ENCODE measurements at places on chromosomes 12 and 14.

GRCh38 chr12:125149160-125150108, 84.2 kb downstream of the AACS start:
- no peak overlapping the region for H3K4me3 ChIP-seq
- H3K36me3 ChIP-seq = no peaks in the 10 kb centered on the region
- H3K27ac ChIP-seq = no peak overlapping the region
- H3K4me1 ChIP-seq = no peaks in the 10 kb centered on the region
- DNase-seq = no peak

GRCh38 chr12:26298785-26299621, 103.6 kb downstream of the SSPN start:
- H3K27ac ChIP-seq = peak overlapping the region; percentile 76
- peaks cover 5% of the 10 kb centered on the region for H3K36me3 ChIP-seq
- peaks cover 8% of the 10 kb centered on the region for H3K4me1 ChIP-seq
- DNase-seq = peak; percentile 82

DNA sequence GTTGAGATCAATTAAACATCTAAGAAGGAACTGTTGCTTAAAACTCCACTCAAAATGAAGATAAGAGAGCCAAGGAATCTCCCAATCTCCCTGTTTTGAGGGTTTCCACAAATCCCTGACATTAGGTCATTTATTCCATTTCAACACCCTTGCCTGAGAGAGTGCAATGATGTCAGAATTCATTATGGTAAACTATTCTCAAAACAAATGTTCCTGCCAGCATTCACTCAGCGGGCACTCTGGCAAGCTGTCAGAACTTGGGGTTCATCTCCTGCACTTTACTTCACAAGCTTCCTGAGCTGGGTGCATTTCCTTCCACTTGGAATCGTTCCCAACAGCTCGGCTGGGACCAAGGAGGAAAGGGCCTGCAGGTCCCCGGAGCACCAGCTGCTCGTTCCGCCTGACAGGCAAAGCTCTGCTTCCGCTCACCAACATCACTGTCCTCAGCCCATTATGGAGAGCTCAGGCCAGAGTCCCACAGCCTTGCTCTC, 117.8 kb downstream of the TTC7B start:
- no peaks in the 10 kb centered on the region for H3K36me3 ChIP-seq
- peak overlapping the region; percentile 55 for H3K27ac ChIP-seq
- no peaks in the 10 kb centered on the region for H3K27me3 ChIP-seq
- no peak overlapping the region for H3K4me3 ChIP-seq

- H3K27ac ChIP-seq = peak overlapping the region; percentile 98
- peaks cover 53% of the 10 kb centered on the region for H3K4me1 ChIP-seq
- H3K4me3 ChIP-seq = peak overlapping the region; percentile 12
- no peaks in the 10 kb centered on the region for H3K27me3 ChIP-seq
Measured at GRCh38 chr12:6228535-6229223, 28.5 kb downstream of the CD9 start.

- no peak overlapping the region for H3K4me3 ChIP-seq
- no peak overlapping the region for H3K27ac ChIP-seq
- peaks cover 15% of the 10 kb centered on the region for H3K4me1 ChIP-seq
Measured at GRCh38 chr14:52599974-52600373, 47.3 kb downstream of the GPR137C start.

- DNase-seq = peak; percentile 75
- H3K27me3 ChIP-seq = peaks cover 55% of the 10 kb centered on the region
- no peak overlapping the region for H3K27ac ChIP-seq
Measured at GRCh38 chr14:28754209-28754985, 12.2 kb upstream of the FOXG1 start.

DNA sequence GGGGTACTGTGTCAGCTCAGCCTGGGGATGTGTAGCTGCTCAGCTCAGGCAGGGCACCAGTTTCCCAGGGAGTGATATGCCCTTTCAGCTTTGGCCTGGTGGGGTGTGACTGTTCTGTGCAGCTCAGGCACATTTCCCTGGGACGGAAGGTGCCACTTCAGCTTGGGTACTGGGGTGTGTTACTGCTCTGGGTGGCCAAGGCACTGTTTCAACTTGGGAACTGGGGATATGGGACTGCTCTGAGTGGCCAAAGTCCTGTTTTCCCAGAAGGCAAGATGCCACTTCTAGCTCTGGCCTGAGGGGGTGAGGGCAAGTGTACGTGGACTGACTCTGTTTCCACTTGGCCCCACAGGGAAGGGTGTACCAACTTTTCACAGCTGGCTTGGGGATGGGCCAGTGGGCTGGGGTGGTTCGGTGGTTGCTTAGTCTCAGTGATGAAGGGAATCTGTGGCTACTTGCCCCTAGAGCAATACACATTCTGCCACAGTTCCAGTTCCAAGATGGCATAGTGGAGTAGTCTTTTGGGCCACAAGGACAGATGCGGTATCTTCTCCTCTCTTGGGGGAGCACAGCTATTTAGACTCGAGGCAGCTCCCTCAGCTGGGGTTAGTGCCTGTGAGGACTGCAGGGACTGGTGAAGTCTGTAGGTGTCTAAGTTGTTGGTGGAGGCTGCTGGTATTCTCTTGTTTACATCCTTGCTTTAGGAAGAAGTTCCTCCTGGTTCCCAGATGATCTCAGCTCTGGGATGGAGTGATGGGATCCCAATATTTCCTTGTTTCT, 26.4 kb downstream of the TBC1D15 start:
- peak overlapping the region; percentile 16 for H3K27ac ChIP-seq
- no peak for DNase-seq
- peaks cover 23% of the 10 kb centered on the region for H3K4me1 ChIP-seq
- H3K36me3 ChIP-seq = no peaks in the 10 kb centered on the region

DNA sequence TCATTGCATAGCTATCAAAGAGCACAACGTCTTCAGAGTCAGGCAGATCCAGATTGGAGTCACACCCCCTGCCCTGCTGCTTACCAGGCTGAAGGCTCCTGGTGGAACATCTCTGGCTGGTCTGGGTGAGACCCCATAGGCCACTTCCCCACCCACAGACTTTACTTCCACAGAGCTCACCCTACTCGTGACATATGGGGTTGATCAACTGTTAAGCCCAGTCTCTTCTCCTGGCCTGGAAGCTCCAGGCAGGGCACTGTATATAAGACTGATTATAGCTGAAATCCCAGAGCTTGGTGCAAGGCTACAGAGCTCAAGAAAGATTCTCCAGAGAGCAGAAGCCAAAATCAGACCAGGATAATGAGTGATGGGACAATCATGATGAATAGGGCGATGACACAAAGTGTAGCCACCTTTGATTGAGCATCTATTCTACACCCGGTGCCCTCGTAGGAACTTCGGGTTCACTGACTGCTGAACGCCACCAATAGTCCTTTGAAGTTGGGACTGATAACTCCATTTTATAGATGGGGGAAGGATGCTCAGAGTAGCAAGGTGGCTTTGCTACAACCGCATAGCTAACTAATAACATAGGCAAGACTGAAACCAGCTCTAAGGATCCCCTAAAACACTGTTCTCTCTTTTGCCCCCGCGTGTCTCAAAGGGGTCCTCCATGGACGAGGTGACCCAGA, 287.8 kb downstream of the BCL11B start:
- DNase-seq = no peak
- H3K4me1 ChIP-seq = no peaks in the 10 kb centered on the region
- H3K27me3 ChIP-seq = no peaks in the 10 kb centered on the region
- no peak overlapping the region for H3K27ac ChIP-seq
- H3K4me3 ChIP-seq = no peak overlapping the region

GRCh38 chr14:62322216-62322615, 560.0 kb downstream of the SNAPC1 start:
- H3K36me3 ChIP-seq = no peaks in the 10 kb centered on the region
- H3K4me3 ChIP-seq = no peak overlapping the region
- H3K27ac ChIP-seq = no peak overlapping the region
- H3K27me3 ChIP-seq = no peaks in the 10 kb centered on the region
- DNase-seq = no peak

DNA sequence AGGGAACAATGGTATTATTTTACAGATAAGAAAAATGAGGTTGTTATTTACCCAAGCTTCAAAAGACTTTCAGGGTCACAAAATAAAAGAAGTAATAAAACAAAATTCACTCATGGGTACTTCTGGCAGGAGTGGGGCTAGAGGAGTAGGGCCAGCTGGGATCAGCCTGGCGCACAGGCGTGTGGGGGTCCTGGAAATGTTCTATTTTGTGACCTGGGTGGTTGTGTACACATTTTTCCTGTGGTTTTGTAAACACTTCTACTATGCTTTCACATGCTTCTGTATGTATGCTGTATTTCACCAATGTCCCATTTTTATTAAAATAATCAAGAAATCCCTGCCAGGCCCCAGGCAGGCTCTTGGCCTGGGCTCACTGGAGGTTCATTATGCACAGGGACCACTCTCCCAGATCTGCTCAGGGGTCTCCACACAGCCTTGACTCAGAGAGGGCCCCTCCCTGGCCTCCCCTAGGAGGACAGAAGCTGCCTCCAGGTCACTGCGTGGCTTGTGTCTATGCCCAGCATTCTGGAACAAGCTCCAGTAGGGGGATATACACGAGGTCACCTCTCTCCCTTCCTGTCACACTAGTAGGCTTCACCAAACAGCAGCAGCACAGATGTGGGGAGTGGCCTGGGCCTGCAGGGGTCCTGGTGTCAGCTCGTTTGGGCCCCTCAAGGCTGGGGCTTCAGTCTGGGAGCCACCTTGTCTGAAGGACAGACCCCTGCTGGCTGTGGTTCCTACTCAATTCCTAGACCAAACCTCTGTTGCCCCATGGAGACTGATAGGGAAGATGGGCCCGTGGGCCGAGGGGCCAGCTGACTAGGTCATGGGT, 37.8 kb downstream of the ANAPC7 start:
- no peaks in the 10 kb centered on the region for H3K27me3 ChIP-seq
- no peak overlapping the region for H3K4me3 ChIP-seq
- no peak overlapping the region for H3K27ac ChIP-seq
- H3K36me3 ChIP-seq = no peaks in the 10 kb centered on the region
- no peak for DNase-seq

DNA sequence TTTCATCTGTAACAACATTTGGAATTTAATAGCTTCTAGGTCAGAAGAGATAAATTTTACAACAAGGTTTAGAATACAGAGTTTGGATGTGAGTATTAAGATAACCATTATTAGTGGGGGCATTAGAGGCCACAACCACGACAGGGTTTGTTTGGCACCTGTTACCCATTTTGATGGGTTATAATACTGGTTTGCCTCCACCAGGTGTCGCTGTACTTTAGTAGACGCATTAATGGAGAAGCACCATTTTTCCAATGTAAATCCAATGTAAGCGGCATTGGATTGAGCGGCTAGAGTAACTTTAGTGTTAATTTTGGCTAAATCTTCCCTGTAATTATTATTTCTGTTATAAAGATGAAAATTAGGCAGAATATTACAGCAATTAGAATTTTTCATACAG, 136.2 kb downstream of the SLCO1B3 start:
- H3K4me1 ChIP-seq = no peaks in the 10 kb centered on the region
- no peaks in the 10 kb centered on the region for H3K36me3 ChIP-seq
- no peaks in the 10 kb centered on the region for H3K27me3 ChIP-seq
- H3K27ac ChIP-seq = no peak overlapping the region
- no peak overlapping the region for H3K4me3 ChIP-seq

DNA sequence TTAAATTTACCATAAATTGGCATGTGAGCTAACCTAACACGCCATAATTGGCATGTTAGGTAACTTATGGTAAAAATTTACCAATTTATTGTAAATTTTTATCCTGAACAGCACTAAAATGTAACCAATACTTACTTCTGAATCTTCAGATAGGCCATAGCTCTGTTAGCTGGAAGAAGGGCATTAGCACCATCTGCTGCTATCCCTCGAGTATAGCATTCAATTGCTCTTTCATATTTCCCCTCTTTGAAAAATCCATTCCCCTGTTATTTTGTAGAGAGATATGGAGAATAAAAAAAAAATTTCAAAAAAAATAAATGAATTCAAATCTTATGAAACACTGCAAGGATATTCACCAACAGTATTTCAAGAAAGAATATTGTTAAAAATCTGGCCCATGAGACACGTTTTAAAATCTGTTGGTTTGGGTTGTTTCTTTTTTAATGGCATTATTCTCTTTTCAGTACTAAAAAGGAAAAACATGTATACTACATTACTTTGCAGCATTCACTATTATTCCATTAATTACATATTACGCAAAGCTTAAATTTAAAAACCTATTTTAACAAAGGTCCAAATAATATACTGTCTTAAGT, 19.1 kb downstream of the RPAP3 start:
- peaks cover 16% of the 10 kb centered on the region for H3K36me3 ChIP-seq
- H3K27me3 ChIP-seq = no peaks in the 10 kb centered on the region
- H3K27ac ChIP-seq = no peak overlapping the region
- no peaks in the 10 kb centered on the region for H3K4me1 ChIP-seq
- peak; percentile 44 for DNase-seq

- H3K4me1 ChIP-seq = peaks cover 2% of the 10 kb centered on the region
- no peaks in the 10 kb centered on the region for H3K36me3 ChIP-seq
- H3K4me3 ChIP-seq = no peak overlapping the region
- no peak overlapping the region for H3K27ac ChIP-seq
Measured at GRCh38 chr14:34222867-34223266, 239.2 kb downstream of the SPTSSA start.

GRCh38 chr14:52850451-52850909, 59.1 kb upstream of the GNPNAT1 start:
- H3K4me3 ChIP-seq = no peak overlapping the region
- H3K4me1 ChIP-seq = no peaks in the 10 kb centered on the region
- H3K27ac ChIP-seq = no peak overlapping the region

GRCh38 chr12:58288190-58288589, 346.8 kb downstream of the ATP23 start:
- no peak overlapping the region for H3K4me3 ChIP-seq
- DNase-seq = no peak
- H3K4me1 ChIP-seq = no peaks in the 10 kb centered on the region
- H3K27ac ChIP-seq = no peak overlapping the region
- H3K27me3 ChIP-seq = no peaks in the 10 kb centered on the region

Data from MCF 10A (cell line).